ENCODE measurements at places on chromosomes 11 and 22.
A peak's percentile ranks its signal among the peaks of the same experiment; 100 is the strongest.

DNA sequence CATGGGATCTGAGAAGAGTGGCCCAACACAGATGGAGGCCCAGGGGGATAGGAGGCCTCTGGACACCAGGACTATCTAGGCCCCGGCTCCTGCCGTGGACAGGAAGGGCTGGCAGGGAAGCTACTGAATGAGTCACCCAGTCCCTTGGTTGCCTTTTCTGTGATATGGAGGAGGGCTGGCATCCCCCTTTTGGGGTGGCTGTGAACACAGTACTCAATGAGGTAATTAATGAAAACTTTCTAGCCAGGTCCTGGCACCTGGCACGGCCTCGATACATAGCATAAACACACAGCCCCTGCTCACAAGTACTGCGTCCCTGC, 163.2 kb downstream of the CHST1 start:
- H3K4me1 ChIP-seq, result no peaks in the 10 kb centered on the region
- no peak overlapping the region for H3K27ac ChIP-seq
- H3K36me3 ChIP-seq, result no peaks in the 10 kb centered on the region
- no peak for DNase-seq
- peaks cover 28% of the 10 kb centered on the region for H3K27me3 ChIP-seq

DNA sequence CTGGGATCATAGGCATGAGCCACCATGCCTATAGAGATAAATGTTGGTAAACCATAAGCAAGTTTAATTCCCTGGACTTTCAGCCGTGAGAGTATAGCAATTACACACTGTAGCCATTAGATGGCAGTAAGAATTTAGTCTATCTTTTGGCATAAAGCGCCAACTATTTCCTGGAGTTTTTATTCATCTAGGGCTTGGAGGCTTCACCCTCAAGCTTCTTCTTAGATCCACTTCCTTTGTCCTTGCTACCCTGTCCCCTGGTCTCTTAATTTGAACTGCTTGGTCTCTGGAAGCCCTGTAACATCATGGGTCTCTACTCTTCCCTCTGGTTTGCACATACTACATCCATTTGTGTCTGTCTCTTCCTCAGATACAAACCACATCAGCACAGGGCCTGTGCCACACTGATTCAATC, 38.2 kb downstream of the OR10A6 start:
- no peak overlapping the region for H3K27ac ChIP-seq
- peaks cover 4% of the 10 kb centered on the region for H3K4me1 ChIP-seq
- DNase-seq, result no peak
- H3K4me3 ChIP-seq, result no peak overlapping the region
- peaks cover 9% of the 10 kb centered on the region for H3K27me3 ChIP-seq
- H3K36me3 ChIP-seq, result no peaks in the 10 kb centered on the region

- no peaks in the 10 kb centered on the region for H3K4me1 ChIP-seq
- H3K4me3 ChIP-seq, result no peak overlapping the region
Measured at GRCh38 chr11:15969281-15969680, 387.1 kb downstream of the SOX6 start.

DNA sequence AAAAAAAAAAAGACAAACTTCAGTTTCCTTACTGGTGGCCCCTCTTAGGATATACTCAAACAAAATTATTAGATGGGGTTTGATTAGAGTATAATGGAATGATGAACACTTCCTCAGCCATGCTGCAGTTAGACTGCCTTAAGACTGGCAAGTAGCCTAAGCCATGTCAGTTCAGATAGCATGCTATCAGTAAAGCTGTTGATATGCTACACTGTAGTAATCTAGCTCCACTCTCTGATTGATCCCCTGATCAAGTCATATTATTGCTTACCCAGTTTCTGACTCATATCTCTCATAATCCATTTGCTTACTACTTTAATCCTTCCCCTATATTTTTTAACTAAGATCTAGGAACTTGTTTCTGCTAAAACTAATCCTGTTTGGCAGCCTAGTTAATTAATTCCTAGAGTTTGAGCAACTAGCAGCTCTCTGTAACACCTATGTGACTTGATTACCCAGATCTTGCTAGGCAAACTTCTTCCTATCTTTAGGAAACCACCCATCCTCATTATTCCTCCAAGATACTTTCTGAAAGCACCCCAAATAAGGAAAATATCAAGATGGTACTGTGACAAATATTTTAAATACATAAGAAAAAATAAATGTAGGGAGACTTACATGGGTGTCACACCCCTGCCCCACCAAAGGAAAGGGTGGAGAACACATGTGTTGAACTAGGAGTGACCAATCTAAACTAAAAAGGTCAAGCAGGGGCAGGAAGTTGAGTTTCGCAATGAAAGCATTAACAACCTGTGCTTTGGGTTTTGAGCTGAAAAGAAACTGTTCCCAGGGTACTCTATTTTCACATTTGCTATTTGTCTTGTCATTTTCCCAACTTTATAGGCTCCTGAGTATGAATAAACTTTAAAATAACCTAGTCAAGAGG, 43.2 kb downstream of the PIK3C2A start:
- no peaks in the 10 kb centered on the region for H3K27me3 ChIP-seq
- peaks cover 25% of the 10 kb centered on the region for H3K36me3 ChIP-seq
- H3K4me3 ChIP-seq, result no peak overlapping the region
- H3K4me1 ChIP-seq, result peaks cover 50% of the 10 kb centered on the region

DNA sequence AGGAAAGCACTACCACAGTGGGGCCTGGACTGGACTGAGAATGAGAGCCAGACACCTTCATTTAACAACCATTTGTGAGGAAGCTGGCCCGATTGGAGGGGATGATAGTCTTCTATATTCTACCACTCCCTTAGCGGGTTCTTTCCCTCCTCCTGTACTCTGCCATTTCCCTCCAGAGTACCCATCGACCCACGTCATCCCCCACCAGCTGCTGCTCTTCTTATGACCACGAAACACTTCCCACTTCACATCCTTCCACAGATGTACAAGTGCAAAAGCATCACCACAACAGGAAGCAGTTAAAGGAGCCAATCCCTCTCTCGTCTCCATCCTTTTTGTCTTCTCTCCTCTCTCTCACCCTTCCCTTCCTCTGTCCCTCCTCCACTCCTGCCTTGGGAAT, 18.0 kb upstream of the UBASH3B start:
- peaks cover 10% of the 10 kb centered on the region for H3K4me1 ChIP-seq
- H3K36me3 ChIP-seq, result no peaks in the 10 kb centered on the region
- H3K27me3 ChIP-seq, result peaks cover 2% of the 10 kb centered on the region
- peak; percentile 21 for DNase-seq
- no peak overlapping the region for H3K4me3 ChIP-seq
- H3K27ac ChIP-seq, result no peak overlapping the region

- H3K36me3 ChIP-seq, result no peaks in the 10 kb centered on the region
- no peaks in the 10 kb centered on the region for H3K27me3 ChIP-seq
- no peak overlapping the region for H3K4me3 ChIP-seq
- no peak for DNase-seq
- no peak overlapping the region for H3K27ac ChIP-seq
Measured at GRCh38 chr11:109747839-109748238, 325.8 kb downstream of the C11orf87 start.

- peak overlapping the region; percentile 60 for H3K27ac ChIP-seq
- no peaks in the 10 kb centered on the region for H3K27me3 ChIP-seq
- no peak overlapping the region for H3K4me3 ChIP-seq
- DNase-seq, result peak; percentile 26
Measured at GRCh38 chr11:297586-298405, 1.5 kb downstream of the IFITM5 start.

- H3K4me3 ChIP-seq, result no peak overlapping the region
- H3K36me3 ChIP-seq, result peaks cover 53% of the 10 kb centered on the region
- H3K27ac ChIP-seq, result no peak overlapping the region
- no peak for DNase-seq
- H3K27me3 ChIP-seq, result no peaks in the 10 kb centered on the region
Measured at GRCh38 chr22:46796566-46797195, 34.2 kb downstream of the TBC1D22A start.

DNA sequence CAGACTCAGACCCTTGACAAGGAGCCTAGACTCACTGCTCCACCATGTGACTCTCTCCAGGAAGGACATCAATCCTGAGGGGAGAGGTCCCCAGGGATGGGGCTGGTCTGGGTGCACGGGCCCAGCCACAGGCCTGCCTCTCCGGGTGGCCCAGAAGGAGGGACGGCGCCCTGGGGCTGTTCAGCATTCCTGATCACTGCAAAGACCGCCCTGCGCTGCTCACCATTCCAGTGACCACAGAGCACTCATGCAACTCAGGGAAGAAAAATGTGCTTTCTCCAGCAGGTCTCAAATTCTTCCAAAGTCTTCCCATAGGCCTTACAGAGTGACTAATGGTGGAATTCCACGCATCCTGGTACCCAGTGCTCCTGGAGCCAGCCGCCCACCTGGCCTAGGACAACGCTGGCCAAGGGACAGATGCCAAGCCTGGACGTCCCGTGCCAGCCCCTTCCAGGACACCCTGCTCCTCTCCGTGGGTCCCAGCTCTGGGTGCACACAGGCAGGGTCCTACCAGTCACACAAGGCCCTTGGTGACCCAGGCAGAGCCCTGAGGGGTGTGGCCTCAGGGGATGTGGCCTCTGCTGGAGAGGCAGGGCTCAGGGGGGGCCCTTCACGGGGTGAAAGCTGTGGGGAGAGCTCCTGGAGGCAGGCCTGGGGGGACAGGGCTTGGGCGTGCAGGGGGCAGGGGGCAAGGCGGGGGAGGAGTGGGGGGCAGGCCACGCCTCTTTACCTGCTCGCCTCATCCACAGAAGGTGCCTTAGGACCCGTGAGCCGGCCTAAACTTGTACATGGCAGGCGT, 178.8 kb downstream of the IGLL1 start:
- no peaks in the 10 kb centered on the region for H3K27me3 ChIP-seq
- H3K4me3 ChIP-seq, result no peak overlapping the region
- no peak overlapping the region for H3K27ac ChIP-seq
- no peak for DNase-seq
- no peaks in the 10 kb centered on the region for H3K36me3 ChIP-seq

DNA sequence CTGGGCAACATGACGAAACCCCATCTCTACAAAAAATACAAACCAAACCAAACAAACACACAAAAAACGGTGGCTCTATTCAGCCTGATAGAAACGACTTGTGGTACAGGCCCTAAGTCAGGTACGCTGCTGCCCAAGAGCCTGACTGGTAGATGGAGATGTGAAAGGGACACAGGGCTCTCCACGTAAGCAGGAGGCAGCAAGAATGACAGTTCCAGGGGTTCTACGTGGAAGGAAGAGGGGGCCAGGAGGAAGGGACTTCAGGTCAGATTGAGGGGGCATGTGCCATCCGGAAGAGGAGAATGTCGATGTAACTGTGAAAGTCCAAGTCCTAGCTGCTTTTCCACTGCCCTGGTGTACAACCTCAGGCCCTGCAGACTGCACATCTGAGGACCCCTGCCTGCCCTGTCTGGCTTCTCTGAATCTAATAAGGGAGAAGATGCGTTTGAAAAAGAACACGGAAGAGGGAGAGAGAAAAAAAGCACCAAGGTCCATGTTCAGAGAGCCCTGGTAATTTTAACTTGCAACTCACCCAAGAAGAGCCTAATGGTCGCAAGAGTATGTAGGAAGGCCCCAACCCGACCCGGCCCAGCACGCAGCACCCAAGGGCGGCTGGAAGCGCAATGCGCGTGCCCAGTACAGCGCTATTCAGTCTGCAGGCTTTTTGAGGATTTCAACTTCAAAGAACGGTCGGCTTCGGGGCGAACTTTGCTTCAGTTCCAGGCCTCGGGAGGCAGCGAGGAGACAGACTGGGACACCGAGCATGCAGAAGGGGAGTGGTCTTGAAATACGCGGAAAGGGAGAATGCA, 909 bp upstream of the ZNRD2 start:
- H3K27ac ChIP-seq, result peak overlapping the region; percentile 96
- peaks cover 33% of the 10 kb centered on the region for H3K36me3 ChIP-seq
- H3K27me3 ChIP-seq, result no peaks in the 10 kb centered on the region
- peaks cover 58% of the 10 kb centered on the region for H3K4me1 ChIP-seq

GRCh38 chr11:129364143-129364654, 11.4 kb upstream of the BARX2 start:
- no peak overlapping the region for H3K27ac ChIP-seq
- no peaks in the 10 kb centered on the region for H3K4me1 ChIP-seq
- H3K27me3 ChIP-seq, result peaks cover 32% of the 10 kb centered on the region
- peak; percentile 91 for DNase-seq
- H3K36me3 ChIP-seq, result no peaks in the 10 kb centered on the region

GRCh38 chr22:39147335-39148025, 5.0 kb downstream of the CBX7 start:
- peaks cover 51% of the 10 kb centered on the region for H3K4me1 ChIP-seq
- H3K27me3 ChIP-seq, result no peaks in the 10 kb centered on the region
- peak overlapping the region; percentile 63 for H3K27ac ChIP-seq
- no peak for DNase-seq
- no peaks in the 10 kb centered on the region for H3K36me3 ChIP-seq
- no peak overlapping the region for H3K4me3 ChIP-seq

GRCh38 chr11:18071098-18071705, 25.1 kb upstream of the TPH1 start:
- no peak for DNase-seq
- H3K36me3 ChIP-seq, result peaks cover 2% of the 10 kb centered on the region
- H3K27me3 ChIP-seq, result no peaks in the 10 kb centered on the region
- H3K4me1 ChIP-seq, result no peaks in the 10 kb centered on the region

DNA sequence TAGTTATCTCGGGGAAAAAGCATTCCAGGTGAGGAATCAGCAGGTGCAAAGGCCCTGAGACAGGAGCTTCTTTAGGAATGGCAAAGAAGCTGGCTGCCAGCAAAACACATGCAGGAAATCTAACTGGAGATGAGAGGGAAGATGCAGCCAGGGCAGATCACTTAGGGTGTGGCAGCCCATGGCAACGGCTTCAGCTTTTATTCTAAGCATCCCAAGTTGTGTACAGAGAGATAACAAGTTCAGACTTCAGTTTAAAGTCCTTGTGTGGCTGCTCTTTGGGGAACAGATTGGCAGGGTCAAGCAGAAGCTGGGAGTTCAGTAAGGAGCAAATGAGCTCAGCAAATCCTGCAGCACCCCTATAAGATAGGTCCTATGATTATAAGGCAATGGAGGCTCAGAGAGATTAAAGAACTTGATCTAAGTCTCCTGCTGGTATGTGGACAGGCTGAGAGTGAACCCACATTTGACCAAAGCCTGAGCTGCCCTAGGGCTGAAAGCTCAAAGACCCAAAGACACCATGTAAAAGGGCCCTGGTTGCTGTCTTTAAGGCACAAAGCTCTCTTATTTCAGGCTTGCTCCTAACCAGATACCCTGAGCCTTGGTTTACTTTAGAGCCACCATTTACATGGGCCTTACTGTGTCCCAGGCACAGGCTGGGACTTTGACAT, 466.8 kb downstream of the SOX6 start:
- no peak for DNase-seq
- no peak overlapping the region for H3K4me3 ChIP-seq
- H3K36me3 ChIP-seq, result no peaks in the 10 kb centered on the region
- no peaks in the 10 kb centered on the region for H3K27me3 ChIP-seq
- no peak overlapping the region for H3K27ac ChIP-seq
- no peaks in the 10 kb centered on the region for H3K4me1 ChIP-seq

- H3K4me3 ChIP-seq, result no peak overlapping the region
- H3K27me3 ChIP-seq, result no peaks in the 10 kb centered on the region
- H3K36me3 ChIP-seq, result no peaks in the 10 kb centered on the region
- H3K27ac ChIP-seq, result no peak overlapping the region
- DNase-seq, result no peak
- peaks cover 11% of the 10 kb centered on the region for H3K4me1 ChIP-seq
Measured at GRCh38 chr22:44347549-44347948, 34.8 kb upstream of the SHISAL1 start.
